ENCODE measurements at places on chromosomes 7 and 10. TPM values are rescaled to one million over a fixed set of nuclear protein-coding genes. Genes with fewer than 3 reads are reported as not detected.

- no peak overlapping the region for H3K27ac ChIP-seq
- no peaks in the 10 kb centered on the region for H3K4me1 ChIP-seq
- H3K36me3 ChIP-seq: no peaks in the 10 kb centered on the region
- DNase-seq: peak; percentile 82
- H3K27me3 ChIP-seq: no peaks in the 10 kb centered on the region
- no peak overlapping the region for H3K4me3 ChIP-seq
Measured at GRCh38 chr7:31107106-31108090, 55.3 kb downstream of the ADCYAP1R1 start.

Gene C7orf33
- not detected for total RNA-seq

Gene NUDT5
- total RNA-seq: 19.9 TPM

Gene KIF11
- 0.42 TPM for total RNA-seq

Gene SH3PXD2A
- total RNA-seq: 36.1 TPM

- H3K27me3 ChIP-seq: no peaks in the 10 kb centered on the region
- no peaks in the 10 kb centered on the region for H3K36me3 ChIP-seq
- no peak for DNase-seq
- H3K4me3 ChIP-seq: no peak overlapping the region
- peaks cover 12% of the 10 kb centered on the region for H3K4me1 ChIP-seq
Measured at GRCh38 chr7:20299145-20299544, 31.6 kb upstream of the ITGB8 start.

DNA sequence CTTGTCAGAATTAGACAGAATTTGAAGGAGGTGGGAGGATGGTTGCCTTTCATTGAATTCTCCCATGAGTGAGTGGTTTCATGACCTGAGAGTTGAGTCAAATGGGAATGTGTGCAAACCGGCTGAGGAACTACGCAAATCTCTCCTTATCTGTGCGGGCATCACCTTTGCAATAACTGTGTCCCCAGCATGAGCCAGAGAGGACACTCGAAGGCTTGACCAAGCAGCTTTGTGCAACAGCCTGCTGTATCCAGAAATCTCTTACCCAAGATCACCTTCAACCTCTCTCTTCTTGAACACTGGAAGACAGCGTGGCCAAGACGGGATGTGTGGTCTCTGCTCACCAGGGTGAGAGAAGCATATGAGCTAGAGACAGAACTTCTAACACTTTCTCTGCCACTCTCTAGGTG, 93.8 kb upstream of the IKZF1 start:
- no peaks in the 10 kb centered on the region for H3K36me3 ChIP-seq
- DNase-seq: peak; percentile 83
- H3K27ac ChIP-seq: no peak overlapping the region

Gene PAPSS2
- total RNA-seq: 16.5 TPM

DNA sequence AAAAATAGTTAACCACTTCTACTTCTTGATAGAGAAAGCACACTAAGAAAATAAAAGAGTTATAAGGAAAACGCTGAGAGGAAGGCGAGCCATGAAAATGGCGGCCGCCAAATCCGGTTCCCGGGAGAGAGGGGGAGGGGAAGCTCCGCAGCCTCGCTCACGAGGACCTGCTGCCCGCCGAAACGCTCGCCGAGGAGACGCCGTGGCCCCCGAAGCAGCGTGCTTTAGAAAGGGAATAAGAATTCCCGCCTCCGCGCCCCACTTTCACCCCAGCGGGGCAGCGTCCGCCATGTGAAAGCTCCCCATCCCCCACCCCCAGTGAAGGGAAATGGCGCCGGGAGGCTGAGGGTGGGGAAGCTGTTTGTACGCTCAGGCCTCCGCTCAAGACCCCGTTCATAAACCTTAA, 505 bp downstream of the HNRNPA2B1 start:
- DNase-seq: no peak
- peak overlapping the region; percentile 99 for H3K27ac ChIP-seq
- H3K27me3 ChIP-seq: no peaks in the 10 kb centered on the region
- H3K4me1 ChIP-seq: peaks cover 56% of the 10 kb centered on the region
- peaks cover 3% of the 10 kb centered on the region for H3K36me3 ChIP-seq

- no peak for DNase-seq
- no peaks in the 10 kb centered on the region for H3K4me1 ChIP-seq
- no peak overlapping the region for H3K4me3 ChIP-seq
- H3K27me3 ChIP-seq: no peaks in the 10 kb centered on the region
- H3K27ac ChIP-seq: no peak overlapping the region
Measured at GRCh38 chr10:36624551-36625100, 500.8 kb upstream of the ANKRD30A start.

DNA sequence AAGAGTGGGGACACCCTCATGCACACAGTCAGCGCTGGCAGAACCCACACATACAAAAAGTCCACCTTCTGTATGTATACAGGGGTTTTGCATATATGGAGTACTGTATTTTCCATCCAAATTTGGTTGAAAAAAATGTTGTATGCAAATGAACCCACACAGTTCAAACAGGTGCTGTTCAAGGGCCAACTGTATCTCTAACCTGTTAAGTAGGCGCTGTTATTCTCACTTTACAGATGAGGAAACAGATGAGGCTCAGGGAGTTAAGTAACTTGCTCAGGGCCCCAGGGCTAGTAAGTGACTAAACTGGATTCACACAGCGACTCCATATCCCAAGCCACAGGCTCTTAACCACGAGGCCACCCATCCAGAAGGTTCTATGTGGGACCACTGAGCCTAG, 69.9 kb downstream of the C10orf105 start:
- no peaks in the 10 kb centered on the region for H3K36me3 ChIP-seq
- no peak overlapping the region for H3K27ac ChIP-seq
- peaks cover 19% of the 10 kb centered on the region for H3K4me1 ChIP-seq
- DNase-seq: no peak
- H3K27me3 ChIP-seq: no peaks in the 10 kb centered on the region
- no peak overlapping the region for H3K4me3 ChIP-seq

DNA sequence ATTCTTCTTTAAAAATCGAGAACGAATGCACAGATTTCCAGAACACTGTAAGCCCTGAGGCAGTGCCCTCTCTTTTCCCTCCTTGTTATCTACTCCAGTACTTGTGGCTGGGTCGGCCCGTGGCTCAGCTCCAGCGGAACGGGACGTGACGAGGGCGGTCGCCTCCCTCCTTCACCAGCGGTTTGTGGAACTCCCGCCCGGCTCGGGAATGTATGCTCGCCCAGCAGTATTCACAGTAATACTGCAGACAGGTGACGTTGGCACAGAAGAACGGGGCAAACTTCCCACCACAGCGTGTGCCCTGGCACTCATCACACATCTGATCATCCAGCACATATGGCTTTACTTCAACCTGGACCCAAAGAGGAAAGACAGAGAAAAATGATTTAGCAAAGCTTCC, 128.5 kb downstream of the BTAF1 start:
- H3K4me1 ChIP-seq: no peaks in the 10 kb centered on the region
- no peak overlapping the region for H3K4me3 ChIP-seq
- H3K36me3 ChIP-seq: peaks cover 8% of the 10 kb centered on the region
- DNase-seq: no peak
- H3K27ac ChIP-seq: no peak overlapping the region

- H3K36me3 ChIP-seq: no peaks in the 10 kb centered on the region
- no peaks in the 10 kb centered on the region for H3K27me3 ChIP-seq
- H3K27ac ChIP-seq: no peak overlapping the region
Measured at GRCh38 chr10:131727560-131727959, 173.2 kb upstream of the PPP2R2D start.

DNA sequence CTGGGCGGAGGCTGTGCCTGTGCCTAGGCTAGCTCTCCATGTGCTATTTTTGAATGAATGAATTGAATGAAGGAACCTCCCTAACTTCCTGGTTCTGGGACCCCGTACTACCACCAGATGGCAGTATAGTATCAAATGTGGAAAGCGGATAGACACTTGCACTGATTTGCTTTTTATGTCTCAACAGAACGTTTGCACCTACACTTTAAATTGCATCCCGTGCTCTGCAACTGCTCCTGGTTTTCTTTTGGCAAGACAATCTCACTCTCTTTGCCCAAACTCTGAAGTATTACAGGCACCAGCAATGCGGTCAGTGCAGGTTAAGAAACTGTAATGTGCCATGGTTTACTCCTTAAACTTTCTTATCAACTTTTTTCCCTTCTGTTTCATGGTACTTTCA, 6.5 kb downstream of the FZD8 start:
- no peak overlapping the region for H3K4me3 ChIP-seq
- H3K4me1 ChIP-seq: peaks cover 27% of the 10 kb centered on the region
- H3K27ac ChIP-seq: no peak overlapping the region

Gene PGAM1
- 314 TPM for total RNA-seq

Gene BLNK
- total RNA-seq: 1.3 TPM

GRCh38 chr10:7471720-7472367, 61.0 kb upstream of the SFMBT2 start:
- H3K4me1 ChIP-seq: peaks cover 12% of the 10 kb centered on the region
- H3K27ac ChIP-seq: no peak overlapping the region
- H3K36me3 ChIP-seq: no peaks in the 10 kb centered on the region
- no peak overlapping the region for H3K4me3 ChIP-seq

Gene PON1
- total RNA-seq: not detected

- H3K27ac ChIP-seq: no peak overlapping the region
- H3K27me3 ChIP-seq: no peaks in the 10 kb centered on the region
- DNase-seq: no peak
Measured at GRCh38 chr7:16926283-16926682, 44.5 kb upstream of the AGR3 start.

GRCh38 chr7:114931656-114932011, 9.7 kb downstream of the MDFIC start:
- no peak overlapping the region for H3K27ac ChIP-seq
- no peaks in the 10 kb centered on the region for H3K36me3 ChIP-seq
- DNase-seq: no peak
- H3K4me3 ChIP-seq: no peak overlapping the region
- H3K27me3 ChIP-seq: no peaks in the 10 kb centered on the region
- H3K4me1 ChIP-seq: peaks cover 84% of the 10 kb centered on the region

DNA sequence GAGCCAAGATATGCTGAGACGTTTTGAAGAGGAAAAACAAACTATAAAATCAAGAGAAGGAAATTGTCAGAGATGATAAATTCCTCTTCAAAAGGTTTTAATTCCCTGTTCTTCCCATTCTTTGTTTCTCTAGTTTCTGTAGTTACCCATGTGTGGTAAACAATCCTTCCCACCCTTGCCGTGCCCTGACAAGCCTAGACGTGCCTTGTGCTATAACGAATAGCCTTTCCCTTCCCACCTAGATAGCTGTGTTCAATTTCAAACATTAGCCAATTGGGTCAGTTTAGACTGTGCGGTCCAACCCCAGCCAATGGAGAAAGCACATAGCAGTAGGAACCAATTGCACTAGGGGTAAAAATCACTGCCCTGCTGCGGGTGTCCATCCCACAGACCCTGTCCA, 138.1 kb downstream of the RALA start:
- peaks cover 15% of the 10 kb centered on the region for H3K4me1 ChIP-seq
- no peaks in the 10 kb centered on the region for H3K27me3 ChIP-seq
- no peak for DNase-seq
- no peak overlapping the region for H3K27ac ChIP-seq
- no peaks in the 10 kb centered on the region for H3K36me3 ChIP-seq
- no peak overlapping the region for H3K4me3 ChIP-seq

Gene TRIL
- 3.0 TPM for total RNA-seq

Gene PDK4
- 467 TPM for total RNA-seq

GRCh38 chr7:129191272-129191671, 2.8 kb downstream of the SMO start:
- H3K36me3 ChIP-seq: no peaks in the 10 kb centered on the region
- H3K4me1 ChIP-seq: peaks cover 15% of the 10 kb centered on the region
- H3K27ac ChIP-seq: no peak overlapping the region
- no peaks in the 10 kb centered on the region for H3K27me3 ChIP-seq

Gene OPN4
- total RNA-seq: 0.32 TPM

Gene AMZ1
- under 0.01 TPM for total RNA-seq

GRCh38 chr10:122296363-122297120, 25.4 kb downstream of the BTBD16 start:
- H3K27ac ChIP-seq: no peak overlapping the region
- H3K4me1 ChIP-seq: peaks cover 20% of the 10 kb centered on the region
- DNase-seq: no peak
- no peaks in the 10 kb centered on the region for H3K27me3 ChIP-seq

DNA sequence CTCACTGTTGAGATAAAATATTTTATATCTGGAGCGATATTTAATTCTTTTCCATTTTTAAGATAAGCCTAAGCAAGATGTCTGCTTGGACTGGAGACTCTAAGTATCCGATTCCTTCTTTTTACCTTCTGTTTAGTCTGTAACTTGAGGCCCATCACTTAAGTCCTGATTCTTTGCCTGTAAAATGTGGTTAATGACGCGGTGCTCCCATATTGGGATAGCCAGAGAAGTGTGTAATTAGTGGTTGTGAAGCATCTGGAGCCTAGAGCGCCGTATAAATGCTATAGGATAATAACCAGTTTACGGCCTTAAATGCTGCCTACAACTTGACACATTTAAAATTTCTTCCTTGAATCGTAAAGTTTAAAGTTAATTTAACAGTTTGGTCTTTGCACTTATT, 132.9 kb downstream of the CHN2 start:
- peaks cover 20% of the 10 kb centered on the region for H3K4me1 ChIP-seq
- no peak overlapping the region for H3K27ac ChIP-seq
- no peak overlapping the region for H3K4me3 ChIP-seq
- DNase-seq: no peak
- H3K27me3 ChIP-seq: no peaks in the 10 kb centered on the region
- no peaks in the 10 kb centered on the region for H3K36me3 ChIP-seq

DNA sequence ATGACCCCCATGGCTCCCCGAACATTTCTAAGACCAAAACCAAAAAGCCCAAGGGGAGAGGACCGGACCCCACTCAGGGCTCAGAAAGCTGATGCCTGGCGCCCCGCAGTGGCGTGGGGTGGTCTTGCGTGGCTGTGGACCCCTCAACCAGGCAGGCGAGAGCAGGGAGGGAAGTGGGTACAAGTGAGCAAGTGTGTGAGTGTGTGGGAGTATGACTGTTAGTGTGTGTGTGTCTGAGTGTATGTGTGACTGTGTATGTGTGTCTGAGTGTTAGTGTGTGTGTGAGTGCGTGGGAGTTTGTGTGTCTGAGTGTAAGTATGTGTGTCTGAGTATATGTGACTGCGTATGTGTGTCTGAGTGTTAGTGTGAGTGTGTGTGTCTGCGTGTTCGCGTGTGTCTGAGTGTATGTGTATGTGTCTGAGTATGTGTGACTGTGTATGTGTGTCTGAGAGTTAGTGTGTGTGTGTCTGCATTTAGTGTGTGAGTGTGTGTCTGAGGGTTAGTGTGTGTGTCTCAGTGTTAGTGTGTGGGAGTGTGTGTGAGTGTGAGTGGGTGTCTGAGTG, 34.0 kb upstream of the INSIG1 start:
- no peak for DNase-seq
- H3K36me3 ChIP-seq: no peaks in the 10 kb centered on the region
- no peak overlapping the region for H3K27ac ChIP-seq
- H3K4me3 ChIP-seq: no peak overlapping the region

Gene OSBPL3
- 4.6 TPM for total RNA-seq

DNA sequence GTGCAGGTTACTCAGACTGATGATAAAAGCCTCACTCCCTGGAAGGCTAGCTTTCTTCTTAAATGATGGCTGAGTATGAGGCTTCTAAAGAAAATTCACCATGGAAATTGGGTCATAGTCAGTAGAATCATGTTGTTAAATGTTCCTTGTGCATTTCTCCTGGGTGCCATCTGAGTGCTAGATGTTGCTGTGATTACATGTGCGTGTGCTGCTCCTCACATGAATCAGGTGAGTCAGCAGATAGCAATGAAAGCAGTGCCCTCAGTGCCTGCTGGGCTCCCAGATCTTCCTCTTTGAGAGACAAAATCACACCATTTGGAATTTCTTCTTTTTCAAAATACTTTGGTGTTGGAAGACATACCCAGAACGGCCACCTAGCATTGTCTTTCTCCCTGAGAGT, 331.7 kb downstream of the XPNPEP1 start:
- no peak overlapping the region for H3K27ac ChIP-seq
- no peak overlapping the region for H3K4me3 ChIP-seq
- H3K4me1 ChIP-seq: no peaks in the 10 kb centered on the region
- no peak for DNase-seq
- H3K36me3 ChIP-seq: no peaks in the 10 kb centered on the region
- no peaks in the 10 kb centered on the region for H3K27me3 ChIP-seq

Gene KAZALD1
- 2.1 TPM for total RNA-seq

GRCh38 chr10:97765201-97765600, 6.6 kb downstream of the SFRP5 start:
- H3K27me3 ChIP-seq: no peaks in the 10 kb centered on the region
- no peak overlapping the region for H3K27ac ChIP-seq
- H3K4me3 ChIP-seq: no peak overlapping the region

All from esophagus muscularis mucosa (tissue), 4 donors.